Activated CD8-positive, alpha-beta memory T cell treated with anti-CD3 and anti-CD28 coated beads for 1 hour (primary cell): ENCODE measurements at places on chromosomes 4 and X.

GRCh38 chr4:1130316-1131186 is 17.2 kb upstream of the RNF212 start:
- DNase-seq: peak; percentile 53

DNA sequence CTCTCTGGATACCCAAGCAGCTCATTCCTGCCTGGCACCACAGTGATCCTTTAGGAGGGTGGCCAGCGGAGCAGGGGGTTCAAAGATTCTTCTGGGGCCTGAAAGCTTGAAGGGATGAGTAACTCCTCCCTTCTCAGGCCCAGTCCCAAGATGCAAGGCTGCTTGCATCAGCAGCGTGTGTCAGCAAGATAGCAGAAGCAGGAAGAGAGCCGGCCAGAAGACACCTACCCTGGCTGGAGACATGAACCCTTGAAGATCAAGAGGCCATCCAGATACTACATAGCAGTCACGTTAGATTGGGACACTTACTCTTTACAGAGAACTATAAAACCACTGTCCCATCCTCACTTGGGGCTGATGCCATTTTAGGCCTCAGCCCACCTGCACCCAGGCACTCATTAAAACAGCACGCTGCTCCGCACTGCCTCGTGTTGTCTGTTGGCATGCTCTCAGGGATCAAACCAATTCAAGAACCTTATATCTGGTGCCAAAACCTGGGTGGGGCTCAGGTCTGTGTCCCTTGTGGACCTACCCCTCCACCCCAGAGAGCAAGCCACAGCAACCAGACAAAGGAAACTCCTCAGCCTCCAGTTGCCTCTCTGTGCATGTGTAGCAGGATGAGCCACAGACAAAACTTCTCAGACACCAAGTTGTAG is 6.5 kb downstream of the UGT2B17 start:
- DNase-seq: no peak

DNA sequence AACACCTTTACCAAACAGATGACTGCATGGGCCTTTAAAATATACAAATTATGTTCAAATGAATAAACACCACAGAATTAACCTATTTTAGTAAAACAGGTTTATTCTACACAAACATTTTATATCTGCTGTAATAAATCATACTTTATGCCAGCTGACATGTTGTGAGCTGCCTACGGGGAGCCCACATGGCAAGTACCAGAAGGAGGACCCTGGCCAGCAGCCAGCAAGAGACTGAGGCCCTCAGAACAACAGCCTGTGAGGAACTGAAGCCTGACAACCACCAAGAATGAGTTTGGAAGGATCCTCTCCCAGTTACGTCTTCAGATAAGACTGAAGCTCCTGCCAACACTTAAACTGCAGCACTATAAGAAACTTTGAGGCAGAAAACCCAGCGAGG is 377.0 kb downstream of the PDGFC start:
- DNase-seq: no peak

DNA sequence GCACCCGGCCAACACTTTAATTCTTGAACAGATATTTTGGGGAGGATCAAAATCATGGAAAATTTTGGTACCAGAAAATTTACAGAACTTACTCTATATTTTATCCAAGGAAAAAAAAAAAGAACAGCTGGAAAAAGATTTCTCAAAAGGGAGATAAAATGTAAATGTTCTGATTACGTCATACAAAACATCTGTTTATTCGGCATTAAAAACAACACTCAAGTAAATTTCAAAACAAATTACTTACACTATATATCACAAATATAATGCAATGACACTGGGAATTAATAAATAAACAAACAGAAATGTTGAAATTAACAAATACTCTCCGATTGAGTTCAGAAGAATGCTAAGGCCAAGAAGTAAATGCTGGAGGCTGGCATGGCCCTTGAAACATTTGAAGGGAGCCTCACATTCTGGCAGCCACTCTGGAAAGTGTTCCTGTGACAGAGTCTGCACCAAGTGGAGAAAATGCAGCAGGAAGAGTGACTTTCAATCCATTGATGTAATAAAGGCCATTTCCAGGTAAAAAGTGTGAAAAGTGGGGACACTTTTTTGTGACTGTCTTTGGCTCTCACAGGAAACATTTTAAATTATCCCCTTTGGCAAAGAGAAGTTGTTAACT is 486.0 kb upstream of the CTSO start:
- DNase-seq: no peak

- DNase-seq: no peak
These were observed 448.7 kb upstream of the FAM241A start for GRCh38 chr4:111696505-111696904.
